Smooth muscle cell of the umbilical artery (primary cell): ENCODE measurements at places on chromosomes 6 and 20. TPM values are rescaled to one million over a fixed set of nuclear protein-coding genes. Genes with fewer than 3 reads are reported as not detected.

The KAT14 gene
- total RNA-seq: 10.8 and 15.1 TPM in 2 replicates

The SLC22A2 gene
- 0.23 and 3.0 TPM in 2 replicates for total RNA-seq

The EYA2 gene
- total RNA-seq: not detected in 2 replicates

The CCN2 gene
- total RNA-seq: 176 and 540 TPM in 2 replicates

The RIPPLY2 gene
- total RNA-seq: not detected in 2 replicates

The PRRT1 gene
- total RNA-seq: 0.09 TPM in 1 of 2 replicates, not detected in the other

The PLN gene
- 0.83 and 0.89 TPM in 2 replicates for total RNA-seq

The RAET1G gene
- total RNA-seq: 0.55 and 1.8 TPM in 2 replicates

The MPIG6B gene
- total RNA-seq: not detected in 2 replicates
